ENCODE measurements at places on chromosomes 2 and 18.

DNA sequence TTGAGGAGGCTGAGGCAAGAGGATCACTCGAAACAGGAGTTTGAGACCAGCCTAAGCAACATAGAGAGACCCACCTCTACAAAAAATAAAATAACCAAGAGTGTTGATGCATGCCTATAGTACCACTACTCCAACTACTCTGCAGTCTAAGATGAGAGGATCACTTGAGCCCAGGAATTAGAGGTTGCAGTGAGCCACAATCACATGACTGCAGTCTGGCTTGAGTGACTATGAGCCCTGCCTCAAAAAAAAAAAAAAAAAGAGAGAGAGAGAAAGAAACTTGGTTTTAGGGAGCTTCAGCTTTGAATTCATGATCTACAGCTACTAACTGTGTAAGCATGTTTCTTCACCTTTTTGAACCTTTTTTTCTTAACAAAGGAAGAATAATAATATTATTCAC lies 119.9 kb downstream of the HNMT start:
- no peak for DNase-seq

- no peak for DNase-seq
Observed at GRCh38 chr2:83191316-83191715, 1267.8 kb downstream of the SUCLG1 start.

GRCh38 chr18:49884465-49884864 lies 71.1 kb upstream of the ACAA2 start:
- DNase-seq = no peak

DNA sequence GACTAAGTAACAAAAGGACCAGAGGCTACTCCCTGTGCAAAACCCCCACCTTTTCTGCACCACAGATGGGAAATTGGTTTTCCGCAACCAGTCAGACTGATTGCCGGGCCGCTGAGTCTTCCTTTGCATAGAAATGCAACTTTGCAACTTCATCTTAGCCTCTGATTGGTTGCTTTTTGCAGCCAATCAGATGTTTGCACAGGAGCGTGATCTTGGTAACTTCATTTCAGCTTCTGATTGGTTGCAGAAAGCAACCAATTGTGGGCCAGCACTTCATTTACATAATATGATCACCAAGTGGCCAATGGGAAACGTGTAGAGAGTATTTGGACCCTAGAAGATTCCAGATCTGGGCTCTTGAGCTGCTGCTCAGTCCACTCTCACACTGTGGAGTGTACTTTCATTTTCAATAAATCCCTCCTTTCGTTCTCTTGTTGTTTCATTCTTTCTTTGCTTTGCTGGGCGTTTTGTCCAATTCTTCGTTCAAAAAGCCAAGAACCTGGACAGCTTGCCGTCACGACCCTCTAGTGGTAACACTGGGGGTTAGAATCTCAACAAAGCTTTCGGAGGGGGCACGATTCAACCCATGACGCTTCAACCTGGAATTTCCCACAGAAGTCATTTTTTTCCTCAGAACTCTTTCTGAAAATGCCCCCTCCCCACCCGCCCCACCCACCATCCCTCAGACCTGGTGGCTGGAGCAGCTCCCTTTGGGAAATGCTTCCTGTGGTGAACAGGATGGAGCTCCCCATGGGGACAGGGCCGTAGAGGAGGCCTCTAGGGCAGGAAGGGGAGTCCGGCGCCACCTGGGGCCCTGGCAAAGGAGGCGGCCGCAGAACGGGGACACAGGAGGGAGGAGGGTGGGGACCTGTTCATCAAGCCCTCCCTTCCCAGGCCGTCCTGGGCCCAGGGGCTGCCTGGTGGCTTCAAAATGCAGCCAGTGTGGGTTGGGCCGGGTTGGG lies 31.8 kb upstream of the KCNF1 start:
- no peak for DNase-seq

DNA sequence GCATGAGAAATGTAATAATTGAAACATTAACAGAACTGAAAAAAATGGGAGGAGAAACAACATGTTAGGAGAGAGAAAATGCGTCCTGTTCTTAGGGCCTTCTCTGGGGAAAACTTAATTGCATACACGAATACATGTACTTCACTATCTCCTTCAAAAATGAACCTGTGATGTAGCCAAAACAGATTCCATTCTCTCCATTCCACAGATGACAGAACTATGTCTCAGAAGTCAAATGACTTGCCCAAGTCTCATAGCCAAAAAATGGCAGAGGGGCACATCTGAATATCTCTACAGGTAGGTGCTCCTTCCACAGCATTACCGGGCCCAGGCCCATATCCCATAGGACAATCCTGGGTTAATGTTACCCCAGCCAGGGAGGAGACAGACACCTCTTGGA lies 3.9 kb upstream of the DCTN1 start:
- DNase-seq = no peak

GRCh38 chr2:71045865-71046548 lies 22.4 kb upstream of the NAGK start:
- no peak for DNase-seq

Measured in NCI-H526 (cell line).